ENCODE measurements at places on chromosomes 3 and 15. TPM values are rescaled to one million over a fixed set of nuclear protein-coding genes. Genes with fewer than 3 reads are reported as not detected.

Gene FGD5
- 0.31 TPM for total RNA-seq

Gene COX5A
- total RNA-seq, result 313 TPM

Gene ADPRH
- 3.8 TPM for total RNA-seq

Gene SAXO2
- 2.0 TPM for total RNA-seq

Gene GOLGA8J
- not detected for total RNA-seq

Gene NLGN1
- not detected for total RNA-seq

Gene BFSP2
- total RNA-seq, result 0.42 TPM

Gene EDC3
- 40.4 TPM for total RNA-seq

Gene ZNF80
- total RNA-seq, result 0.71 TPM

Gene ITGA11
- 0.39 TPM for total RNA-seq

Gene CCR2
- total RNA-seq, result 70.9 TPM

Gene TGM4
- not detected for total RNA-seq

Gene FBXL2
- not detected for total RNA-seq

Gene DAZL
- total RNA-seq, result not detected

Gene PTPRG
- not detected for total RNA-seq

Gene PPP4R2
- 80.0 TPM for total RNA-seq

Gene FBXO40
- not detected for total RNA-seq

Gene SMCO1
- 0.13 TPM for total RNA-seq

Gene RBPMS2
- not detected for total RNA-seq

Gene PLSCR5
- total RNA-seq, result not detected

Gene NT5DC2
- 53.1 TPM for total RNA-seq

Gene LRRC31
- not detected for total RNA-seq

Gene PCLAF
- 153 TPM for total RNA-seq

Gene LEKR1
- total RNA-seq, result 0.81 TPM

Gene RAD51
- total RNA-seq, result 87.3 TPM
